ENCODE measurements at places on chromosomes 3 and 15.
A peak's percentile ranks its signal among the peaks of the same experiment; 100 is the strongest.

- no peak for DNase-seq
These were observed 9.7 kb upstream of the RAB6B start for GRCh38 chr3:133905376-133905775.

DNA sequence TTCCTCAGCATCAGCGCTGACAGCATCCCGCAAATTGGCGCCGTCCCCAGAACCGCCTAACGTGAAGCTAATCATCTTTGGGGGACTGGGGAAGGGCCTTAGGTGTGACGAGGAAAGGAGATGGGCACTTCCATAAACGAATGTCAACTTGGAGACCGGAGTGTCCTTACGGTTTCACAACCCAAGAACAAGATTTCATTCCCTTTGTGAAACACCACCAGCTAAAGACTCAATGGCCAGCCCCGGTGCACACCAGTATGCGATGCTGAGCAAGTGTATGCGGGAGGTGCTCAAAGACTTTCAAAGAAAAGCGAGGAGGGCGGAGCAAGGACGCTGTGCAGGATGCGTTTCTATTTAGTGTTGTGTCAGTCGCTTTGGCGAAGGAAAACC lies 759 bp upstream of the TTBK2 start:
- DNase-seq, result peak; percentile 62

GRCh38 chr15:92467245-92467644 lies 73.6 kb downstream of the ST8SIA2 start:
- no peak for DNase-seq

DNA sequence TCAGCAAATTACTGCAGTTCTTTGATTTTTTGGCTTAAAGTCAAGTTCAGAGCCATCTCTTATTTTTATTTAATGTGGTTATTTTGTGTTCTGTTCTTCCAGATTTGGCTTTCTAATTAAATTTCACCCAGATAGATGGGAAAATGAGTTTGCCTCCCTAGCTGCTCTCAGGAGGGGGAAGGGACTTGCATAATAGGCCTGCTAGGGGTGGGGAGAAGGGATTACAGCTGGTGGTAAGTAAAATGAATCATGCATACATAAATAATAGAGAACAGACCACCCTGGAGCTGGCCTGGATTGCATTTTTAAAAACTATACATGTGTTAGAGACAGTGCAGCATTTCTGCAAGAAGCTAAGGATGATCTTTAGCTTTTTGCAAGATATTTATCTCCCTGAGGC lies 3.9 kb upstream of the PXYLP1 start:
- DNase-seq, result no peak
